ENCODE measurements at places on chromosomes 11 and 22.

DNA sequence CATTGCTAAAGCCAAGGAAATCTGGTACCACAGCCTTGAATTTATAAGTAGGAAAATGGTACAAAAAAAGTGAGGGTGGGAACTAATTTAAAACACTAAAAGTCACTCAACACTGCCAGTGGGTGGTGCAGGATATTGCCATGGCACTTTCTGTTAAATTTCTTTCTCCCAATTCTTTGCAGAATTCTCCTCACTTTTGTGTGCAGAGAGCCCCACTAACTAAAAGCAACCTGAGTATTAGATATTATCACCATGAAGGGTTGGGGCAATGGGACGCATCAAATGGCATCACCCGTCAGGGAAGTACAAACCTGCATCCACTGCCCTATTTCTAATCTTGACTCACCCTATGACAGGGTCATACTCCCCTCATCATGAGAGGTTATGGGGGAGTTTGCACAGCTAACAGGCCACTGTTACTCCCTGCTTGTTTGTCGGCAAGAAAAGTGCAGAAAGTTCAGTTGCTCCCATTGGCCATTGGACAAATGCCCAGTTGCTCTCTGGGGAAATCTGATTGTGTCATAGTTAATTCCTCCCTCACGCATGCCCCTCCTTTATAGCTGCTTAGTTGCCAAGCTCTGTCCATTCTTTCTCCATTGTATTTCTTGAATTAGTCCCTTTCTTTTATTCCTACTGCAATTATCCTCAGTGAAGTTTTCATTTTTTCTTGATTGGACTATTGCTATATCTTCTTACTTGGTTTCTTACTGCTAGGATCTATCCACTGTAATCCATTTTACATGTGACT, 93.8 kb upstream of the BLID start:
- no peaks in the 10 kb centered on the region for H3K4me1 ChIP-seq
- no peak overlapping the region for H3K27ac ChIP-seq
- peaks cover 2% of the 10 kb centered on the region for H3K27me3 ChIP-seq
- H3K36me3 ChIP-seq: no peaks in the 10 kb centered on the region
- no peak for DNase-seq

DNA sequence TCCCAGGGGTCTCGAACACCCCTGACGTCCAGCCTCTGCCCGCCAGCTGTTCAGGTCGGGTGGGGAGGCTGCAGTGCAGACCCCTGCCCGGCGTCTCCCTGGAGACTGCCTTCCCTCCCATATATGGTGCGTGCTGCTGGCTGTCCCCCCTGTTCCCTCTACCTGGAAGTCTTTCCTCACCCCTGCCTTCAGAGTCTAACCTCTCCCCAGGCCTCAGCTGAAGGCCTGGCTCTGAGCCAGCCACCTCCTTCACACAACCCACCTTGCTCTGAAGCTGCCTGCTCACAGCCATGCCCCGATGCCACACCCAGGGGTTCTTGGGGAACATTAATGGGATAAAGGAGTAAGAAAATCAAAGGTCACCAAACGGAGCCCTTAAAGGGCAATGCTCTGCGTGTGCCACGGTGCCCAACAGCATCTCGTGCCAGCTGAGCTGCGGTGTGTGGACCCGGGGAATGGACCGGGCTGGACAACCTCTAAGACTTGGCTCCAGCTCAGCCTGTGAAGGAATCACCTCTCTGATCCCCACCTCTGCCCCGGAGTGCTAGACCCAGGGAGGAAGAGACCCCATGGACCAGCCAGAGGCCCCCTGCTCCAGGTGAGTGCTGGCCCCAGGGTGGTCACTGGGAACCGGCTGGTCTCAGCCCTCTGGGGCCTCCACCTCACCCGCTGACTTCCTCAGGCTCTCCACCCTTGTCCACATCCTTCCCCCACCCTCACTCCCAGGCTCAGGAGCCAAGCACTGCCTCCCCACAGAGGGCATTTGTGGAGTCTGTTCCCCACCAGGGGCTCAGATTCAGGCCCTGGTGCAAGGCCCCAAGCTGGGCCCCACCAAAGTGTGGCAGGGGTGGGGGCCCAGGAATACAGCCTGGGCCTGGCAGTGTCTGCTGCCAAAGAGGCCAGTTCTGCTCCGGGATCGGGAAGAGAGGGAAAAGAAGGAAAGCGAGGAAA, at the start of gene NLRP6:
NLRP6 (plus strand) TSS at position 407 of the 951 bp plus-strand sequence; CDS start at position 570, 163 bp downstream.
- no peaks in the 10 kb centered on the region for H3K36me3 ChIP-seq
- H3K4me1 ChIP-seq: peaks cover 14% of the 10 kb centered on the region
- H3K27me3 ChIP-seq: peaks cover 47% of the 10 kb centered on the region
- no peak for DNase-seq
- no peak within 1 kb of the TSS for H3K4me3 ChIP-seq
- no peak within 1 kb of the TSS for H3K27ac ChIP-seq

DNA sequence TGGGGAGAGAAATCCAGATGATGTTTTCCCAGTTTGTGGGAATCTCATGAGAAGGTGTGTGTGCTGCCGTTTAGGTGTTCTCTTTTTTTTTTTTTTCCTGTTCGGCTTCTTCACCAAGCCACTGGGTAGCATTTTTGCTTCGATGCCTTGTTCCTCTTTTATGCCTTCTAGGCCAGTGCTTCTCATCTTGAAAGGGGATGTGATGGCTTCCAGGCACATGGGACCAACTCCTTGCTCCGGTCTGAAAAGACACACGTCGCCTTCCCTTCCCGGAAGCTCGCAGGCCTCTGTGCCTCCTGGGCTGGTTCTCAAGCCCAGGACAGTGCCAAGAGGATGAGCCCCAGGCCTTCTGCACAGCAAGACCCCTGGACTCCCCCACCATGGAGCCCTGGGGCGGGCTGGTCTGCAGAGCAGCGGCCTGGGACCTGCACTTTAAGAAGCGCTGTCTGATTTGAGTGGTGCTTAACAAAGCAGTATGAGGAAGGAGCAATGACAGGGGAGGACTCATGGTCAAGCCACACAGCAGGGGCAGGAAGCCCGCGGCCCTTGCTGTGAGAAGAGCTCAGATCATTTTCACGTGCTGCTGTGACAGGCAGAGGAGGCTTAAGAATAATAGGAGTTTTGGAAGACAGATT, 158.8 kb downstream of the MPPED1 start:
- DNase-seq: no peak
- no peak overlapping the region for H3K4me3 ChIP-seq
- no peaks in the 10 kb centered on the region for H3K36me3 ChIP-seq

GRCh38 chr11:77106321-77106720, 3.7 kb downstream of the OMP start:
- DNase-seq: no peak
- H3K4me3 ChIP-seq: no peak overlapping the region
- no peaks in the 10 kb centered on the region for H3K27me3 ChIP-seq
- H3K4me1 ChIP-seq: no peaks in the 10 kb centered on the region

DNA sequence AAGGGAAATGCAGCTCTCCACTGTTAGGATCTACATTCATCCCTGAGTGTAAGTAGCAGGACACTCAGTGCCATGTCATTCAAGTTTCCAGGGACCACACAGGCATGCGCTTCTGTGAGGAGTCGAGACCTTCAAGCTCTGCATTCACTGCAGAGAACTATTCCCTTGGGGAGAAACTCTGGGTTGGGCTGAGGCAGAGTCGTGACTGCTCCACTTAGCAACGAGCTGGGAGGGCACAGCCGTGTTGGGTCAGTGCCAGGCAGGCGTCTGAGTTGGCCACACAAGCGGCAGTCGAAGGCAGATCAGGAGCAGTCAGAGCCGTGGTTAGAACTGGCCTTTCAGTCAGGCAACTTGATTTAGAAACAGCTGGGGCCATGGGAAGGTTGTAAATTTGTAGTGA, 14.7 kb downstream of the MPEG1 start:
- no peak overlapping the region for H3K4me3 ChIP-seq
- H3K27ac ChIP-seq: no peak overlapping the region
- no peaks in the 10 kb centered on the region for H3K36me3 ChIP-seq
- H3K27me3 ChIP-seq: no peaks in the 10 kb centered on the region
- no peaks in the 10 kb centered on the region for H3K4me1 ChIP-seq
- no peak for DNase-seq

Measured in T-cell (primary cell).